ENCODE measurements at places on chromosomes 3 and 15.

DNA sequence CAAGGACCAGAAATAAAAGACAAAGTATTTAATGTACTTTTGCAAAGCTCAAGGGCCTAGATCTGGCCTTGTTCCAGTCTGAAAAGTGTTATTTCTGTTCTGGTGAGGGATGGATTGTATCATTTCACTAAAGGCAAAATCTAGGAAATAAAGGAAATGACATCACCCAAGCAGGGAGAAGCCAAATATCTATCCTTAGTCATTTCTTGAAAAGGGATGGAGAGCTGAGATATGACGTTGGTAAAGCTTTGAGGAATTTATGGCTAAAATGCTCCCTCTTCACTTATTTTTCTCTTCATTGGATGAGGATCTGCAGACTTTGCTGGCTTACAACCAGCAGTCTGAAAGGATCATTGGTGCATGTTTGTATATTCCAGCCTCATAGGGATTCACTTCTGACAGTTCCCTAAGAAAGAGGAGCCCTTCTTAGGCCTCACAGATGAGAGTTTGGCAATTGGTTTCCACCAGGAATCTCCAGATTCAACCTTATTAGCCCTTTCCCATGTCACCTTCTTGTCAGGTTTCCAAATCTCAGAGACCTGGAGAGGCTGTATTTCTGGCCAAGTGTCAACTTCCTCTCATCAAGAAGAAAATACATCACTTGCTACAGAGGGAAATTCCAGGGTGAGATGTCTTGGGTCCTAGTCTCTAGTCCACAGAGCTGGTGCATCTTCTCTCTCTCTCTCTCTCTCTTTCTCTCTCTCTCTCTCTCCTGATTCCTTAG is 93.7 kb upstream of the BOC start:
- no peak for DNase-seq

GRCh38 chr3:50430191-50430590 is 70.9 kb upstream of the TMEM115 start:
- DNase-seq, result no peak

- no peak for DNase-seq
These were observed 32.3 kb downstream of the ARRDC4 start for GRCh38 chr15:97992823-97993222.

DNA sequence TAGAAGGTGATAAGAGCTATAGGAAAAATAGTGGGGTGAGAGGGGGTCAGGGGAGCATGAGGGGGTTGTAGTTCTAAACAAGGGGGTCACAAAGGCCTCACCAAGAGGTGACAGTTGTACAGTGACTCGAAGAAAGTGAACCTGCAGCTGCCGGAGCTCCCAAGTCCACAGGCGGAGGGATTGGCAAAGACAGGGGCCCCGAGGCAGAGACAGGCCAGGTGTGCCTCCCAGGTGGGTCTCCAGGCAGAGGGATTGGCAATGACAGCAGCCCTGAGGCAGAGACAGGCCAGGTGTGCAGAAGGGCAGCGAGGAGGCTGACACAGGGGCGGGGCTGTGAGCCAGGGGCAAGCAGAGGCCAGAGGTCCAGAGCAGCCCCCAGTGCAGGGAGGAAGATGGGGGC is 63.7 kb downstream of the DNAJB8 start:
- no peak for DNase-seq

DNA sequence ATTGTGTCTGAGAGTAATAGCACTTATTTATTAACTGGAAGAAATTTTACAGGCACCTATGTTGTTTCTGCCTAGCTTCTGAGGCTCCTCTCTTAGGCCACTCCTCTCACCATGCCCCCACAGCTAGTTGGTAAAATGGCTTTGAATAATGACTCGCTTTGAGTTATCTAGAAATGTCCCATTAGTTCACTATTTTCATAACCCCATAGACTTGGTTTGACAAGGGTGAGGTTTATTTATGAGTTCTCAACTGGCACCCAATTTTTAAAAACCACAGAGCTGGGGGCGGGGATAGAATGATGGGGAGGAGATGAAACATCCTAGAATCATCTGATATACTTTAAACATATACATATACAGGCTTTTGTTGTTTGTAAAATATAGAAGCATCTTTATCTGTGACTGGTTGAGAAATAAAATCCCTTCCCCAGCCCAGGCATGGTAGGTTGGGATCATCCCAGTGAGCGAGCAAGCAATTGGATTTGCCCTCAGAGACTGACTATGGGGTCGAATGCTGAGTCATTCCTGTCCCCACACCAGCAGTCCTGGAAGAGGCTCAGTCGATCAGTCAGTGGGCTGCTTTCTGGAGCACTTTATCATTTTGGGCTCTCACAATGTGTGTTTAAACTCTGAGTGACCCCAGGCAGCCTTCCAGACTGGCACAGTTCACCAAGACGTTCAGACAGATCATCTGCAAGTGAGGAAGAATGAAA is 60.2 kb upstream of the TSEN2 start:
- DNase-seq, result no peak

GRCh38 chr15:29092376-29093064 is 177.1 kb downstream of the NSMCE3 start:
- DNase-seq, result no peak

DNA sequence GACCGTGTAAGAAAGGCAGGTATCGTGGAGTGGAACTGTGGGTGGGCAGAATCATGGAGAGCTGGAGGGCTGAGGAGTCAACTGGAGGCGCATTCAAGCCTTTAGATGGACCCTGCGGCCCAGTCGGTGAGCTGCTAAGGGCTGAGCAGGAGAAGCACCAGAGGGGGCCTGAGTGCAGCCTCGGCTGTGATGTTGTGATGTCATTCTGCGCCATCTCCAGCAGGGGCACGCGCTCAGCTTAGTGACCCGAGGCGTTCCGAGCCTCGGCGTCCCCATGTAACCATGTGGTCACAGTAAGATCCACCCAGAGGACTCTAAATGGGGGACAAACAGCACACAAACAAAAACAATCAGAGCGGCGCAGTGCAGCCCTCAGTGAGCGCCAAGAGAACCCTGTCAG is 76.8 kb downstream of the VGLL4 start:
- DNase-seq, result no peak

DNA sequence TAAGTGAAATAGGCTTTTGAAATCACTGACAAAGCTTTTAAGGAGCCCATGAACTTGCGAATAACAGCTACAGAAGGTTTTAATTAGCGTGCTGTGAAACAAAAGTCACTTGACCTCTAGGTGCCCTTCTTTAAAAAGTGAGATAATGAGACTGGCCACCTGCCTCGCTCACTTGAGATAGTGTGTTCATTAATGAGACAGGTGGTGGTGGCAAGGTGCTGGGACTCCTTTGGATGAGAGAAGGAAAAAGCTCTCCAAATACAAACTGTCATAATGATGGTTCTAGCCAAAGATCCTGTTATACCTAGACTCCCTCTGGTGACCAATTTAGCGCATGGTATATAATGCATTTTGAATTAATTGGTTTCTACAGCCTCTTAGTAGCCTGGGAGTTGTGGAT is 22.7 kb upstream of the IREB2 start:
- no peak for DNase-seq

DNA sequence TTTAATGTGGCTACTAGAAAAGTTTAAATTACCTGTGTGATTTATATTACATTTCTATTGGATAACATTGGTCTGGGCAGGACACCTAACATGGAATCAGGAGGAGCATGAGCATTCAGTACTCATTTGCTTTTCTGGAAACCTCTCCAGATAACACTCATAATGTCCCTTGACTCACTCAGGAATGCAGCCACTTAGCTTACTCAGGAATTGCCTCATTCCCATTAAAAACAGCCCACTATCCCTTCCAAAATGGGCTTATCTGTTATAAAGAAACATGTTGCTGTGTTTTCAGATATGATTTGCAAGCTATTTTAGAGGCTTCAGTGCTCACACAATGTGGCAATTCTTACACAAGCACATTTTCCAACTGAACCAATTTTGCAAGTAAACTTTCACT is 17.1 kb downstream of the GBE1 start:
- DNase-seq, result peak; percentile 18

DNA sequence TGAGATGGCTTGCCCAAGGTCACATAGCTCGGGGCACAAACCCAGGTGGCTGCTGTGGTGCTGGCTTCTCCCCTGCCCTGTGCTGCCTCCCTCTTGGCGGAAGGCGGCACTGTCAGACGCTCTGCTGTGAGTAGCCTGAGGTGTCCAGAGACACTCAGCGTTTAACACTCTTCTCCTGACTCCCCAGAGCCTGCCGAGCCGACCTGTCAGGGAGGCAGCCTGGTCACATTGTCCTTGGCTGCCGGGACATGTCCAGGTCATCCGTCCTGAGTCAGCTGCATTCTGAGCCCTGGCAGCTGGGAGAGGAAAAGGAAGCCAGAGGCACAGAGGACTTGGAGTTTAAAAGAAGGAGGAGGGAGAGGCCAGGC is 4.7 kb downstream of the LMAN1L start:
- no peak for DNase-seq

DNA sequence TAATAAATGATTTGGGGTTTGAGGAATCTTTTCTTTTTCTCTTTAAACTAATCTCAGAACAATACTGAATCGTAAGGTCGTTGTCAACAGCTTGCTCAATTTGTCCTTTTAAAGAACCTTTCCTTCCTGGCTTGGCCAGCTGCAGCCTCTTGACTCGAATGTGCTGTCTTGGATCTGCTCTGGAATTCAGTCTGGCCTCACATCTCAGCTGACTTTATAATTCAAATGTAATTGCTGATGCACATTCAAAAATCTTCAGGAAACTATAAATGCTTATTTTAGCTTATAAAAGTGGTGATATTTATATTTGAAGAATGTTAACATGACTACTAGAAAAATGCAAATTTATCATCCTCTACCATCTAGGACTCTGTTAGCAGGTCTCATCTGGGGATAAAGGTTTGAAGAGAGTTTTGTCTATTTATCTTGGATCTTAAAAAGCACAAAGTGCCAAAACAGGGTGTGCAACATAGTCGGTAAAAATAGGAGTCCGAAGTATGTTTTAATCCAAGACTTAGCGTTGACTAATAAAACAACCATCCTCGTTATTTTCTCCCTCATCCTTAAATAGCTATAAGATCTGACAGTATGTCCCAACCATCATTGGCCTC is 1035.2 kb downstream of the MCTP2 start:
- DNase-seq, result peak; percentile 56

GRCh38 chr3:13614607-13615006 is 65.7 kb downstream of the FBLN2 start:
- no peak for DNase-seq

- DNase-seq, result no peak
These were observed 157.3 kb upstream of the CGNL1 start for GRCh38 chr15:57218826-57219576.

DNA sequence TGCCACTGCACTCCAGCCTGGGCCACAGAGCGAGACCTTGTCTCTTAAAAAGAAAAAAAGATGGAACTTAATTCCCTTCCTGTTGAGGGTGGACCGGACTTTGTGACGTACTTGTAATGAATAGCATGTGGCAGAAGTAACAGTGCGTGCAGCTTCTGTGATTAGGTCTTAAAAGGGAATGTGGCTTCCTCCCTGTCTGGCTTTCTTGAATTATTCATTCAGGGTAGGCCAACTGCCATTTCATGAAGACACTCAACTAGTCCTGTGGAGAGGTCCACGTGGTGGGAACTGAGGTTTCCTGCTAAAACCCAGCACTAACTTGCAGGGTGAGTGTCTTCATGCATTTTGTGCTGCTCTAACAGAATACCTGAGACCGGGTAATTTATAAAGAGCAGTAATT is 98.9 kb upstream of the PIAS1 start:
- DNase-seq, result no peak

- DNase-seq, result no peak
These were observed 38.4 kb downstream of the SPSB4 start for GRCh38 chr3:141089339-141090152.

- no peak for DNase-seq
These were observed 4.8 kb downstream of the VEPH1 start for GRCh38 chr3:157498371-157498770.

GRCh38 chr3:48107227-48107626 is 81.0 kb downstream of the CDC25A start:
- no peak for DNase-seq

- no peak for DNase-seq
These were observed 568.9 kb downstream of the EDEM1 start for GRCh38 chr3:5756443-5756842.

- DNase-seq, result no peak
These were observed 601.7 kb downstream of the SI start for GRCh38 chr3:164476631-164477030.

- no peak for DNase-seq
These were observed 292.9 kb upstream of the ROBO1 start for GRCh38 chr3:80060664-80061063.

GRCh38 chr15:36575266-36575665 is 4.2 kb upstream of the CDIN1 start:
- no peak for DNase-seq

DNA sequence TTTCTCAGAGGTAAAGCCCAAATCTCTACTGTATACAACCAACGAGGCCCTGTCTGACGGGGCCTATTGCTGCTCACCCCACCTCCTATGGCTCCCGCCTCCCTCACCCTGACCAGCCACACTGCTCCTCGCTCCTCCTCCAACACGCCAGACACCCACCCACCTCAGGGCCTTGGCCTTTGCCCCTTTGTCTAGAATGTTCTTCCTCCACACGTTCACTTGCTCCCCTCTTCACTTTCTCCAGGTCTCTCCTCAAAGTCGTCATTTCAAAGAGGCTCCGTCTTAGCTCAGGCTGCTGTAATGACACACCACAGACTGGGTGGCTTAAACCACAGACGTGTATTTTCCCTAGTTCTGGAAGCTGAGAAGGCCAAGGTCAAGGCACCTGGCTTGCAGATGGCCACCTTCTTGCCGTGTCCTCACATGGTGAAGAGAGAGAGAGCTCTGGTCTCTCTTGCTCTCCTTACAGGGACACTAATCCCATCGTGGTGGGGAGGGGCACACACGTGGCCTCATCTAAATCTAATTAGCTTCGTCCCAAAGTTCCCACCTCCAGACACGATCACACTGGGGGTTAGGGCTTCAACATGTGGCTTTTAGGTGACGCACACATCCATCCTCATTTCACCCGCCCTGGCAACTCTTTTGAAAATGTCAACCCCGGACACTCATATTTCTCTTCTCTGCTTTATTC is 98.2 kb downstream of the TLE3 start:
- no peak for DNase-seq

DNA sequence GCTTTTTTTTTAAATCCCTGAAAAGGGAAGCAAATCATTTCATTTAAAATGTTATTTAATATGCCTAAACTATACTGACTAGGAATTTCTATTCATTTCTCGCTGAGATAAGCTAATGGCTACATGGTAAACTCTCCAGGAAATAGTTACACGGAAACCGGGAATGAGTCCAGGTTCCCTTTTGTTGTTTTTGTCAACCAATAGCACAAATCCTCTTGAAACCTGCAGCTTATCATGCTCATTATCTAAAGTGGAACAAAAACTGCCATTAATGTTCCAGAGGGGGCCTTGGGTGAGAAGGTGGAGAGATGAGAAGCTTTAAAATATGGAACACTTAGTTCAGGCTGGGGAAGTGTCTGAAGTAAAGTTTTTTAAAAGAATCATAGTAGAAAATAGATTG is 113.5 kb upstream of the ALCAM start:
- no peak for DNase-seq

- DNase-seq, result no peak
These were observed 107.7 kb upstream of the TSC22D2 start for GRCh38 chr3:150300388-150300787.
